A549 treated with dexamethasone at 1 μM for 4 hours (cell line): ENCODE measurements at places on chromosomes 11 and 22. TPM values are rescaled to one million over a fixed set of nuclear protein-coding genes. Genes with fewer than 3 reads are reported as not detected.

MRGPRX4 gene
- not detected in 5 replicates for total RNA-seq

RAB39A gene
- 0.21 to 0.69 TPM (median 0.52 TPM) in 5 replicates for total RNA-seq

BRMS1 gene
- total RNA-seq: 76.8 to 96.5 TPM (median 84.8 TPM) in 5 replicates

LRRC4C gene
- not detected in 5 replicates for total RNA-seq

SLC25A18 gene
- 0.51 to 0.93 TPM (median 0.82 TPM) in 5 replicates for total RNA-seq

ANGPTL5 gene
- total RNA-seq: 0.07 to 0.22 TPM (median 0.11 TPM) in 5 replicates

ANKK1 gene
- 0.04 to 0.07 TPM in 2 of 5 replicates, not detected in the others for total RNA-seq

FAT3 gene
- 0.26 to 0.96 TPM (median 0.65 TPM) in 5 replicates for total RNA-seq

MPPED2 gene
- total RNA-seq: not detected in 5 replicates

OR52E8 gene
- total RNA-seq: not detected in 5 replicates

APOL3 gene
- total RNA-seq: 0.05 to 0.14 TPM (median 0.07 TPM) in 5 replicates

ALG12 gene
- 8.2 to 11.8 TPM (median 10.0 TPM) in 5 replicates for total RNA-seq

MUC6 gene
- 0.01 to 0.02 TPM in 2 of 5 replicates, not detected in the others for total RNA-seq

DGAT2 gene
- total RNA-seq: 1.2 to 1.9 TPM (median 1.5 TPM) in 5 replicates

NFAM1 gene
- total RNA-seq: 0.01 TPM in 1 of 5 replicates, not detected in the others

OR9Q2 gene
- total RNA-seq: not detected in 5 replicates

ISX gene
- not detected in 5 replicates for total RNA-seq

TMPRSS4 gene
- 0.07 TPM in 1 of 5 replicates, not detected in the others for total RNA-seq

C11orf24 gene
- 54.1 to 63.2 TPM (median 61.7 TPM) in 5 replicates for total RNA-seq

MALAT1 gene
- total RNA-seq: 47.0 to 89.3 TPM (median 68.8 TPM) in 5 replicates

GSTT2B gene
- 0.16 to 0.35 TPM (median 0.26 TPM) in 5 replicates for total RNA-seq

C11orf21 gene
- not detected in 5 replicates for total RNA-seq

DTX4 gene
- 3.6 to 4.7 TPM (median 4.5 TPM) in 5 replicates for total RNA-seq
